Naive thymus-derived CD4-positive, alpha-beta T cell (primary cell): ENCODE measurements at places on chromosomes 3 and 15.

DNA sequence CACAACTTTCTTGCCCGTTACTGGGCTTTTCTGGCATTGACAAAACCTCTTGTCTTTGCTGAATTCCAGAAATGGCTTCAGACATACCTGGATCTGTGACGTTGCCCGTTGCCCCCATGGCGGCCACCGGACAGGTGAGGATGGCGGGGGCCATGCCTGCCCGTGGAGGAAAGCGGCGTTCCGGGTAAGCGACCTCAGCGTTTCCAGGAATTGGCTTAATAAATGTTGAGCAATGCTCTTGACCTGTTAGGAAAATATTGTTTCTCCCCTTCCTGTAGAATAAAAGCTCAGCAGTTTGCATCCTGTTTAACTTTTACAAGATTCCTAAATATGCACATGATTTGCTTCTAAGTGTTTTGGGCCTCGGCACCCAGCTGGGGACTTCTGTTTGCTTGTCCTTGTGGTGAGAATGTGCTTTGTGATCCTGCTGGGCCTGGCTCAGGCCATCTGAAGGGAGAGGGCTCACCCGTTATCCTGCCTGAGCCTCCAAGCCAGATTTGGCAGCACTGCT is 46.7 kb downstream of the ARNT2 start:
- no peak overlapping the region for H3K27ac ChIP-seq
- no peak for DNase-seq
- H3K27me3 ChIP-seq = no peaks in the 10 kb centered on the region
- H3K36me3 ChIP-seq = no peaks in the 10 kb centered on the region
- H3K4me3 ChIP-seq = no peak overlapping the region
- no peaks in the 10 kb centered on the region for H3K4me1 ChIP-seq

DNA sequence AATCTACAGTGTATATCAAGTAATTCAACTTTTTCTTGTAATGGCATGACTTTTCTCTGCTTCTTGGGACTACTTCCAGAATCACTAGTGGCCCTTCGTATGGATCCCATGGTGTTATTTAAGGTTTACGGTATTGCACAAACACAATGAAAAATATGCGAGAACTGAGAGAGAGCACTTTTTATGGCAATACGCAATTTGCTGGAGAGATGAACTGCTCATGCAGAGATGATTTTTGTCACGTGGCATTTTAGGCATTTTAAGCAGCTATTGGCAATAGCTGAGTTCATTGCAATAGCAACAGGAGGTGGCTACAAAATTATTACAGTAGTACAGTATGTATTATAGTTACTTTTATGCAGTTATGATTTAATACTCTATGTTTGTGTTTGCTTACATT is 294.0 kb downstream of the UBE2E2 start:
- DNase-seq = no peak
- no peaks in the 10 kb centered on the region for H3K4me1 ChIP-seq
- H3K36me3 ChIP-seq = no peaks in the 10 kb centered on the region
- H3K27ac ChIP-seq = no peak overlapping the region
- H3K4me3 ChIP-seq = no peak overlapping the region

GRCh38 chr3:13014755-13015285 is 58.4 kb downstream of the IQSEC1 start:
- H3K36me3 ChIP-seq = no peaks in the 10 kb centered on the region
- H3K27ac ChIP-seq = peak overlapping the region; percentile 99
- H3K4me3 ChIP-seq = peak overlapping the region; percentile 83
- DNase-seq = no peak
- peaks cover 69% of the 10 kb centered on the region for H3K4me1 ChIP-seq

DNA sequence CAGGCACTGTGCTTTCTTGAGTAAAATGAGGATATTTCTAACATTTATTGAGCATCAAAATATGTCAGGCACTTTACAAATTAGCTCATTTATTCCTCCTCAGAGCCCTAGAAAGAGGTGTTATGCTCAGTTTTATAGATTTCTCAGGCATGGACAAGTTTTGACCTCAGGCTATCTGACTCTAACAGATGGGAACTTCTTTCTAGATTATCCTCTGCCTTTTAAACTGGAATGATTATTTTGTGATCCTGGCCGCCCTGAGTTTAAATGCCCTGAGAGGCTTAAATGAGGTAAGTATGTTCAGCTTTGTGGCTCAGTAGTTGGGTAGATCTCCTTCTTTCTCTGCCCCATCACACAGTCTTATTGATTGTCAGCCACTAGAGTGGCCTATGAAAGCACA is 32.3 kb upstream of the ATP1B3 start:
- no peaks in the 10 kb centered on the region for H3K36me3 ChIP-seq
- no peak for DNase-seq
- no peaks in the 10 kb centered on the region for H3K27me3 ChIP-seq

- no peak overlapping the region for H3K27ac ChIP-seq
- DNase-seq = no peak
- no peaks in the 10 kb centered on the region for H3K36me3 ChIP-seq
These were observed 4.3 kb downstream of the PROS1 start for GRCh38 chr3:93969443-93969842.

DNA sequence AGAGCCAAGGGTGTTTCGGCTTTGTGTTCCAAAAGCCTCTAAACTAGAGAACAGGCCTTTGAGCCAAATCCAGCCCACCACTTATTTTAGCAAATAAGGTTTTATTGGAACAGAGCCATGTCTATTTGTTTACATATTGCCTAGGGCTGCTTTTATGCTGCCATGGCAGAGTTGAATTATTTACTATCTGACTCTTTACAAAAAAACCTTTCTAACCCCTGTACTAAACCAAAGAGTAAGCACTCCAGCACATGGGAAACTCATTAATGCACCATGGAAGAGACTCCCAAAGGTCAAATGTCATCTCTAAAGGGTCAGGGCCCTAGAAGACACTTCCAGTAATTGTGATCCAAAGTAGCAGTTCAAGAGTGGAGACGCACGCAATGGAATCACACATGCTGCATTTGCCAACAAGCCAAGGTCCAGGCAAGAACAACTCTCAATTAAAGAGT is 22.3 kb downstream of the OSBPL10 start:
- DNase-seq = no peak
- H3K36me3 ChIP-seq = no peaks in the 10 kb centered on the region
- H3K27me3 ChIP-seq = no peaks in the 10 kb centered on the region
- no peak overlapping the region for H3K4me3 ChIP-seq
- H3K27ac ChIP-seq = no peak overlapping the region
- H3K4me1 ChIP-seq = peaks cover 3% of the 10 kb centered on the region

GRCh38 chr3:144265542-144266100 is 294.0 kb downstream of the DIPK2A start:
- no peaks in the 10 kb centered on the region for H3K36me3 ChIP-seq
- no peak overlapping the region for H3K4me3 ChIP-seq
- H3K4me1 ChIP-seq = no peaks in the 10 kb centered on the region
- no peak overlapping the region for H3K27ac ChIP-seq
- no peaks in the 10 kb centered on the region for H3K27me3 ChIP-seq
- no peak for DNase-seq

DNA sequence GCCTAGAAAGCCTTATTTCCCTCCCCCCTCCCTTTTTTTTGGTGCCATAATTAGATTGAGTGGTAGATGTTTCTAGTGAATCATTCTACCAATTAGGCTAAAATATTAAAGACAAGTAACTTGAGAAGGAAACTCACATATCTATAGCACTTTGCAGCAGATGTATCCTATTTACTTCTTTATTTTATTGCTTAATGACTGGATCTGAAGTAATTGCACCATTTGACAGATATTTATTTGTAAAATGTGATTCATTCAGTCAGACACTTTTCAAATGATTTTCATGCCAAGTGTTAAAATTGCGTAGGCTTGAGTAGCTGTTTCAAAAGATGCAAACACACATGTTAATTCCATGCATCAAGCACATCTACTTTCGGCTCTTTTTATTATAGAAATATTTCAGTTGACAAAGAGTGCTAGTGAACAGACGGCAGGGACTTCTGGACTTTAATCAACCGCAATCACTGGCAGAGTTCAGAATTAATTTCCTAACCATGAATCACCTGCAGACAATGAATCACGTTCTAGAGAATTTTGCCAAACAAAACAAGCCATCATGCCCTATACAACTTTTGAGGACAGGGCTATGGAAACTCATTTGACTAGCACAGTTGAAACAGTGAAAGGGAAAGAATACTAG is 636.8 kb downstream of the MECOM start:
- no peaks in the 10 kb centered on the region for H3K36me3 ChIP-seq
- DNase-seq = no peak

GRCh38 chr15:64622410-64623260 is 152.8 kb downstream of the RBPMS2 start:
- H3K27me3 ChIP-seq = no peaks in the 10 kb centered on the region
- DNase-seq = peak; percentile 72
- peaks cover 53% of the 10 kb centered on the region for H3K4me1 ChIP-seq
- peak overlapping the region; percentile 46 for H3K4me3 ChIP-seq
- no peaks in the 10 kb centered on the region for H3K36me3 ChIP-seq
- H3K27ac ChIP-seq = peak overlapping the region; percentile 55

DNA sequence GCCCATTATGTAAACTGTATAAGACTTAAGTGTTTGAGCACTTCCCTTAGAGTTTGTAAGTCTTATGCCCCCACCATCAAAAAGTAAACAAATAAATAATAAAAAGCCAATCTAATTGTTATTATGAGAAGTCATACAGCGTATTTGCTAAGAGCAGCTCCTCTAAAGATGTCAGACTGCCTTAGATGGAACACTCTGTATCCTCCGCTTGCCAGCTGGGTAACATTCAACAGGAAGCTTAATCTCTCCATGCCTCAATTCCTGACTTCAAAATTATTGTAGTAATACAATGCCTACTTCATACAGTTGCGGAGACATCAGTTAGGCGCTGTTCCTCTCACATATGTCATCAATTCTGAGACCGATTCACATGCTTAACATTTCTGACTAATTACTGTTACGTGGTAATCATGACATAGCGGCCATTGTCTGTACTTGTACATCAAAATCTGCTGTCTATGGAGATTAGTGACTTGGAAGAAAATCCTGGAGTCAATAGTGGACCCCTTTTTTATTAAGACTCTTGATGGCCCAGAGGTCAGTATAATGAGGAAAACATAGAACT is 417.7 kb downstream of the LPP start:
- no peaks in the 10 kb centered on the region for H3K27me3 ChIP-seq
- H3K4me3 ChIP-seq = no peak overlapping the region

DNA sequence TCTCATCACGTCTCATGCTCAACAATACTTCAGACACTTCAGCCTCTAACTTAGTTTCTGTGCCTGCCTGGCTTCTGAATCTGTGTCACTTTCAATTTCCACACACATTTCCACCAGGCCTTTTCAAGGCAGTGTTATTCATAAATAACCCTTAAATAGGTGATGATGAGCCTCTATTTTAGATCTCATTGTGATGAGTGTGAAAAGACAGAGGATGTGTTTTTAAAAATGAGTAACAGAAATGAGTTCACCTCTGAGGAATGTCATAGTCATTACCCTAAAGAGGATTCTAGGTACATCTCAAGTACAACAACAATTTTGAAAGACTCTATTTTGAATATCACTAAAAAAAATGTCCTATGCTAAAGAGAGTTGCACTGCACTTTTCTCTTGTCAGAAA is 64.6 kb downstream of the STAC start:
- H3K4me1 ChIP-seq = no peaks in the 10 kb centered on the region
- no peak overlapping the region for H3K4me3 ChIP-seq
- H3K27me3 ChIP-seq = no peaks in the 10 kb centered on the region
- no peak for DNase-seq
- no peak overlapping the region for H3K27ac ChIP-seq

GRCh38 chr3:142963516-142964448 is at the start of gene PAQR9:
Gene PAQR9 (minus strand): TSS chr3:142963674. CDS start chr3:142963336, 338 bp downstream.
- no peak within 1 kb of the TSS for H3K27ac ChIP-seq
- H3K27me3 ChIP-seq = peaks cover 6% of the 10 kb centered on the region
- no peak for DNase-seq
- no peaks in the 10 kb centered on the region for H3K4me1 ChIP-seq
- no peak within 1 kb of the TSS for H3K4me3 ChIP-seq
- no peaks in the 10 kb centered on the region for H3K36me3 ChIP-seq

- no peaks in the 10 kb centered on the region for H3K4me1 ChIP-seq
- H3K36me3 ChIP-seq = no peaks in the 10 kb centered on the region
- DNase-seq = no peak
These were observed 24.0 kb upstream of the SPTBN5 start for GRCh38 chr15:41917767-41918430.

DNA sequence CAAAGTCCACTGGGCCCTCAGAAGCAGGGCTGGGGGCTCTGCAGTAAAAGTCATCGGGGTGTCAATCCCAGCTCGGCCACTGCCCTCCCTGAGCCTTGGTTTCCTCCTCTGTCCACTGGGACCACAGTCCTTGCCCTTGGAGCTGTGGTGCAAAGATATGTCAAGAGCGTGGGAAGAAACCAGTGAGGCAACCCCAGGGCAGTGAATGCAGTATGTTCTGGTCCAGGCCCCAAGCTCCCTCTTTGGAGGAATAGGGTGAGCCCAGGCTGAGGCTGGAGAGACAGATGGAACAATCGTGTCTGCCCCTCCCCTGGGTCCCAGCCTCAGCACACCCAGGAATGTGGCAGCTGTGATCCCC is 779 bp downstream of the GRIP2 start:
- no peak for DNase-seq
- H3K36me3 ChIP-seq = no peaks in the 10 kb centered on the region
- no peaks in the 10 kb centered on the region for H3K4me1 ChIP-seq
- no peak overlapping the region for H3K4me3 ChIP-seq

- H3K4me1 ChIP-seq = no peaks in the 10 kb centered on the region
- H3K4me3 ChIP-seq = no peak overlapping the region
- no peak for DNase-seq
- no peak overlapping the region for H3K27ac ChIP-seq
- no peaks in the 10 kb centered on the region for H3K27me3 ChIP-seq
These were observed 126.1 kb downstream of the PLD1 start for GRCh38 chr3:171684221-171684620.

DNA sequence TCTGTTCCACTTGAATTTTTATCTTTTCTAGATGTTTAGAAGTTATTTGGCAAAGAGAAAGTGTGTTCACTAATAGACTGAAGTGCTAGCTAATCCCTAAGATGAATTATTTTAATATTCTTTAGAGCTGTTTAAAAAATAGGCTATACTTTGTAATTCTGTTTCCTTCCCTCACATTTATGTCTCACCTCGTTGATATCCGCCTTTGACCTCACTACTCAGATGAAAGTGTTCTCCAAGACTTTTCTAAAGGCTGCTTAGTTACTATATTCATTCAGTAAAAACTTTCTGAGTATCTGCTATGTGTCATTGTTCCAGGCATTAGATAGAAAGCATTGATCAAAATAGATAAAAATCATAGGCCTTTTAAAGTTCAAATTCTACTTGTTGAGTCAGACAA is 38.3 kb downstream of the HMG20A start:
- H3K4me1 ChIP-seq = peaks cover 11% of the 10 kb centered on the region
- no peak overlapping the region for H3K4me3 ChIP-seq
- no peak overlapping the region for H3K27ac ChIP-seq
- no peaks in the 10 kb centered on the region for H3K27me3 ChIP-seq
- H3K36me3 ChIP-seq = peaks cover 6% of the 10 kb centered on the region
